ENCODE measurements at places on chromosomes 6 and 20.

DNA sequence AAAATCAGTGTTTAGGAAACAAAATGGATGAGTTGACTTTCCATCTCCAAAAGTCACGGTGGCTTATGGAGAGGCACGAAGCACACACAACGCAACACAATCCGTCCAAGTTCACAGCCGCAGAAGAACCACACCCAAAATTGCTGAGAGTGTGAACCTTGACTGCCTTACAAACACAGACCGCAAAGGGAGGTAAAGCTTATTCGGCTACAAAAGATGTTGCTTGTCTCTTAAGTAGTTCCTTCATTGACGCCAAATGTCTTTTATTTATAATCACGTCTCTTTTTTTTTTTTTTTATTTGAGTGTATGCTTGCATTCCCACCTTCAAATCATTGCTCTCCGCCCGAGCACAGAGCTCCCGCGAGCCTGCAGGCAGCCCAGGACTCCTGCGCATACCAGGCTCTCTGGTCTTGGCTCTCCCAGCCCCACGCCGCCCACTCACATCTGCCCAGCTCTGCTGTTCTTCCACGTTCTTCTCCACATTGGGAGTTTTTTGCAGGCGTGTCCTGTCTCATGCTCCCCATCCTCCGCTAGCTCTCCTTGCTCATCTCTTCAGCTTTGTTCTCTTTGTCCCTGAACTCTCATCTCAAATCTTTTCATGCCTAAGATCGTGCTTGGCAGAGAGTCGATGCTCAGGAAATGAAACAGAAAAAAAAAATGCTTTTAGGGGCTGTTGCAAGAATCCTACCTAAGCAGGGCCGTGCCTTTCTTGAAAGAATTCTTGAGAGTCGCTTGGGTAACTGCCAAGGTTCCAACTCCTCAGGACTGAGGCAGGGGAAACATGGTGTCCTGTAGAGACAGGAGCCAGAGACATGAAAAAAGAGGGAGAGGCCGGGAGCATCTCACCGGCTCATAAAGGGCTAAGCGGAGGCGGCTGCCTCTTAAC, 25.8 kb downstream of the LY86 start:
- no peak for DNase-seq

DNA sequence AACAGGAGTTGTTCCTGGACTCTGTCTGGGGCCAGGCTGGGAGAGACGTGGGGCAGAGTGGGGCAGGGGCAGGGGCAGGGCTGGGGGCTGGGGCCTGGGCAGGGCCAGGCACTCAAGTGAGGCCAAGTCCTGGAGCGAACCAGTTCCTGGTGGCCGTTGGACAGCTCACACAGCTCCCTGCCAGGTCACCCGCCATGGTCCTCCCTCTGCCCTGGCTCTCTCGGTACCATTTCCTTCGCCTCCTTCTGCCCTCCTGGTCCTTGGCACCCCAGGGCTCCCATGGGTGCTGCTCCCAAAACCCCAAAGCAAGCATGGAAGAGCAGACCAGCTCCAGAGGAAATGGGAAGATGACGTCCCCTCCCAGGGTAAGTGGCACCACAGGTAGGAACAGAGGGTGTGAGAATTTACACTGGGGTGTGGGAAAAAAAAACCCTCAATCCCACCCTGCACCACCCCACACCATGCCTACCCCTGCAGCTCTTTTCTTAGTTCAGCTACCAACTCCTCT, at the start of gene MCCD1:
TSS of gene MCCD1 (plus strand) at position 142 of the 508 bp plus-strand sequence. CDS start at position 195, 53 bp downstream.
- no peak for DNase-seq

- no peak for DNase-seq
Measured at GRCh38 chr6:63188828-63189227, 22.4 kb upstream of the FKBP1C start.

GRCh38 chr6:167839755-167840154, 13.0 kb downstream of the AFDN start:
- DNase-seq, result no peak

DNA sequence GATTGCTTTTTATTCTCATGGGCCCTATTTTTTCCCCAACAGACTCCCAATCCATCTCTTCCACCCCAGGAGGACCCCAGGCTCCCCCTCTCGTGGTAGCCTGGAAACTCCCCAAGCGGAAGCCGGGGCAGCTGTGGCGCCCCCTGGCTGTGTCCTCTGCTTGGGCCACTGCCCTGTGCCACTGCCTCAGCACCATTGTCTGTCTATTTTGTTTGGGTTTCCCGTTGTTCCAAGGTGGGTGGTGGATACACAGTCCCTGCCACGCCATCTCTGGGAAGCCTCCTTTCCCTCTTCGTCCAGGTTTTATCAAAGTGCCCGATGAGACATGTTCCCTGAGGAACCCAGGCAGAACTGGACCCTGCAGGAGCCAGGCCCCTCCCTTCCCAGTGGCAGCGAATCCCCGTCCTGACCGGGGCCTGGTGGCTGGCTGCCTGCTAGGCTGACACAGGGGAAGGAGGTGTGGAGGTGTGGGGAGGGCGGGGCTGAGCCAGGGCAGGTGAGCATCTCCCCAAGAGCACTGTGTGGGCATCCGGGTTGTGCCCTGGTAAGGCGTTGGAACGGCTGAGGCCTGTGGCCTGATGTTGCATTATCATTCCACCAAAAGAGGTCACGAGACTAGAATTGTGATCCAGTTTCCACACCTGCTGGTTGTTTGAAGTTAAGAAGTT, 228.2 kb downstream of the CDH4 start:
- DNase-seq, result no peak

Measured in NCI-H1436 treated with DMSO at 0.1 percent for 48 hours (cell line).